ENCODE measurements at places on chromosomes 7 and 10. TPM values are rescaled to one million over a fixed set of nuclear protein-coding genes. Genes with fewer than 3 reads are reported as not detected.

HABP2 gene
- total RNA-seq: not detected

COL17A1 gene
- total RNA-seq: not detected

OR13A1 gene
- not detected for total RNA-seq

GRCh38 chr7:130345136-130345535, 520 bp downstream of the CPA5 start:
- H3K4me1 ChIP-seq: no peaks in the 10 kb centered on the region
- H3K27me3 ChIP-seq: no peaks in the 10 kb centered on the region
- no peak overlapping the region for H3K27ac ChIP-seq

DNA sequence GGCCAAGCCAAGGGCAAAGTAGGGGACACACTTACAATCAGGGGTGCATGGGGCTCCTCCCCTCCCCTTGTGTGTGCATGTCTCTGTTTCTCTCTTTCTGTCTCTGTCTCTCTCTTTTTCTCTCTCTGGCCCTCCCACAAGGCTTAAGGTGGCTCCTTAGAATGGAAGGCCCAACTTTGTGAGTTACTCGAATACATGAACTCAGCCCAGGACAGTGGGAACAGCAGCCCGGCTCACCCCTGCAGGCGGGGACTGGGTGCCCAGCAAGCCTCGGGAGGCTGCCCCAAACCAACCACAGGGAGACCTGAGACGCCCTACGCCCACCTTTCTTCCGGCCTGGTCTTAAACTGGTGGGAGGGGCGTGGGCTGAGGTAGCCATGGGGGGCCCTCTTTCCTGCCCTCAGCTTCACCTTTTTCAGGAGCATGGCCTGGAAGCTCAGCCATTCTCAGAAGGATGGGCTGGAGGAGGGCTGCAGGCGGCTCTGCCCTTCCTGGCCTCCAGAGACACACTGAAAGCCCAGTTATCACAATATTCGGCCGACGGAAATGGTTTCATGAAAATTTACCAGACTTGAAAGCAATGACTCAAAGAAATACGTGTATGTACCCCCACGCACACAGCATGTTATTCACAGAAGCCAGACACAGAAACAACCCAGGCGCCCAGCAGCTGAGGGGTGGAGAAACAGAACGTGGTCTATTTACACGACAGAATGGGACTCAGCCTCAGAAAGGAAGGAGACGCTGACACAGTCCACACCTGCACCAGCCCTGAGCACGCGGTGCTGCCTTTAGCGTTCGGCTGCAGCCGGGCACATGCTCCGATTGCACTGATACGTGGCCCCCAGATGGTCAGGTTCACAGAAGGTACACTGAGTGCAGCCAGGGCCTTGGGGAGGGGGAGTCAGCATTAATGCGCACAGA, 229.5 kb downstream of the PTPRN2 start:
- H3K27ac ChIP-seq: no peak overlapping the region
- H3K36me3 ChIP-seq: no peaks in the 10 kb centered on the region
- no peaks in the 10 kb centered on the region for H3K4me1 ChIP-seq
- H3K27me3 ChIP-seq: peaks cover 5% of the 10 kb centered on the region
- no peak overlapping the region for H3K4me3 ChIP-seq

DNA sequence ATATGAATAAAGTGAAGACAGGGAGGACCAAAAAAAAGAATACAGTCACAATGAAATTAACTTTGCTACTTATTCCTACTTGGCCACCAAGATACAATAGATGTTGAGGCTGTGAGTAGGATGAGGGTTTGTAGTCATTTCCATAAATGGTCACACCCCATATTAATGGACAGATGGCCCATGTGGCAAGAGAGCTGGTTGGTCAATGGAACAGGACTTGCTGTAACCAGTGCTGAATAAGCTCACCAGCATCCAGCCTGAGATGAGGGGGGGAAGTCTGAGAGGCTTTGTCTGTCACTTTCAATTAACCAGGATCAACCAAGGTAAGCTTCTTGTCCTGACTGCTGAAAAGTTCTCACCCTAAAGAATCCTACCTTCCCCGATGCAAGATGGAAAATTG, 130.4 kb upstream of the KCNMA1 start:
- H3K36me3 ChIP-seq: no peaks in the 10 kb centered on the region
- no peak overlapping the region for H3K27ac ChIP-seq
- peaks cover 4% of the 10 kb centered on the region for H3K27me3 ChIP-seq
- no peak overlapping the region for H3K4me3 ChIP-seq

DNA sequence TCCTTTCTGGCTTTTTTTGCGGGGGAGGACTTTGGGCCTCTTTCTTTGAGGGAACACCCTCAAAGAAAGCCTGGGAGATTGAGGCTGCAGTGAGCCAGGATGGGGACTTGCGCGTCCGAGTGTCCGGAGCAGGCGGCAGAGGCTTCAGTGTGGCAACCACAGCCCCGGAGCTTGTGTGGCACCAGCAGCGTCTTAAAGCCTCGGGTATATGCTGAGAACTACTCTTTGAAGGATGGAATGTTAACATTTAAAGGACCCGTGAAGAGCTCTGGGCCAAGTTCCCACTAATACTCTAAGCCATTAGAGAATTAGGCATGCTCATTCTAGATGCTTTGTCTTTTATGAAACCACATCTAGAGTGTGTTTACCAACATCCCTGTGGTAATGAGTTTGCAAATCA, 168.2 kb downstream of the SEPTIN7 start:
- DNase-seq: no peak
- H3K27ac ChIP-seq: no peak overlapping the region
- peaks cover 12% of the 10 kb centered on the region for H3K27me3 ChIP-seq
- no peaks in the 10 kb centered on the region for H3K4me1 ChIP-seq

- H3K27ac ChIP-seq: no peak overlapping the region
- no peak overlapping the region for H3K4me3 ChIP-seq
- no peaks in the 10 kb centered on the region for H3K36me3 ChIP-seq
- no peak for DNase-seq
- H3K27me3 ChIP-seq: no peaks in the 10 kb centered on the region
- no peaks in the 10 kb centered on the region for H3K4me1 ChIP-seq
Measured at GRCh38 chr10:4943821-4944220, 19.4 kb upstream of the AKR1C1 start.

All from CD4-positive, alpha-beta T cell (primary cell).